Stimulated activated CD4-positive, alpha-beta T cell treated with anti-CD3 and anti-CD28 coated beads, Interleukin-2, amount 100 ng/mL, for 4 hours (primary cell): ENCODE measurements at places on chromosomes 4 and X.

GRCh38 chrX:148069759-148070503, 88.8 kb downstream of the FMR1NB start:
- DNase-seq = no peak

DNA sequence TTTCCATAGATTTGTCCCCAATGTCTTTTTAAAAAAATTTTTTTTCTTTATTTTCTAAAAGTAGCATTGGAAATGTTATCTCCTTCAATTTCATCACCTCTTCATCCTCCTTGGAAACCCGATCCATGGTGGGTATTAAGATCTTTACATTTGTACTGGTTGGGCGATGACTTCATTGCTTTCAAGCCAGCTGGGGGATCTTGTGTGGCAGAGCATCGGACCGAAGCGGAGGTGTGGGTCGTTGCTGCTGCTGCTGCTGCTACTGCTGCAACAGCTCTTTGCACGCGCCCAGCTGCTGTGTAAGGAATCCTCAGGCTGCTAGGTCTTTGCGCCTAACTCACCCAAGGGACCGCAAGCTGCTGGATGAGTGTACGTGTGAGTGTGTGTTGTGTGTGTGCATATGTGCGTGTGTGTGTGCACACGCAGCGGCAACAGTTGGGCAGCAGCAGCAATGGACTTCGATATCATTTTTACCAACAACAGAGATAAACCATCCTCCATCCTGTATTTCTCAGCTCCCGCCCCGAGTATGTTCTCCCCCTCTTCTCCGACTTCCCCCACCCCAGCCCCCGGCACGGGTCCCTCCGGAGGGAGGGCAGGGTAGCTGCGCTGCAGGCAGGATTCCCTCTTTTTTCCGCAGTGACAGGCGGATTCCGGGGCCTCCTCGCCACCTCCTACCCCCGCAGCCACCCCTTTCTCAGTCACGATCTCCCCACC, 768 bp upstream of the CDKL5 start:
- DNase-seq = no peak

GRCh38 chr4:82381661-82382296, 8.0 kb upstream of the HNRNPD start:
- no peak for DNase-seq

- no peak for DNase-seq
These were observed 26.0 kb downstream of the ADH4 start for GRCh38 chr4:99117876-99118693.

DNA sequence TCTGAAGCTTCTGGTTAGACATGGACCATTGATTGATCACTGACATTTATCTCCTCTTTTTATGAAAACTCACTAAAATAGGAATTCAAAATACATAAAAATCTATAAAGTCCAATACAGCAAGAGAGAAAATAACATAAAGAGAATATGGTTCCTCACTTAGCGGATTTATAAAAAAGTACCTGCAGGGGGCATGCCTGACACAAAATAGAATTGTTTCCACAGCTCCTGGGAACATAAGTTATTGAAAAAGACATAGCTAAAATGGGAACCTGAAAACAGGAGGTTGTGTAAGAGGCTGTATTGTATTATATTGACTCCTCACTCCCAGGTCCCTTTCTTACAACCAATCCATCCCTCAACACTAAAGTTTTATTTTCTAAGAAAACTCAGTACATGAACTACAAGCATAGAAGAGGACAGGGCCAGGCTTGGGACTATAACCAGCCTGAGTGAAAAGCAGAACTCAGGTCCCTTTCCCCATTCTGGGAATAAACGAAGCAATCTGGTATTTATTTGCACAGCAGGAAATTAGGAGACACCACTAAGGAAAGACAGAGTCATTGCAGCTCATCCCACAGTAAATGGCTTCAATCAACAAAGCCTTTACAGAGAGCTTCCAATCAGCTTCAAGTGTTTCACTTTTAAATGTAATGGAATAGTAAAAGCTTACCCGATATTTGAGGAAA, 121.1 kb upstream of the NDST4 start:
- DNase-seq = no peak

DNA sequence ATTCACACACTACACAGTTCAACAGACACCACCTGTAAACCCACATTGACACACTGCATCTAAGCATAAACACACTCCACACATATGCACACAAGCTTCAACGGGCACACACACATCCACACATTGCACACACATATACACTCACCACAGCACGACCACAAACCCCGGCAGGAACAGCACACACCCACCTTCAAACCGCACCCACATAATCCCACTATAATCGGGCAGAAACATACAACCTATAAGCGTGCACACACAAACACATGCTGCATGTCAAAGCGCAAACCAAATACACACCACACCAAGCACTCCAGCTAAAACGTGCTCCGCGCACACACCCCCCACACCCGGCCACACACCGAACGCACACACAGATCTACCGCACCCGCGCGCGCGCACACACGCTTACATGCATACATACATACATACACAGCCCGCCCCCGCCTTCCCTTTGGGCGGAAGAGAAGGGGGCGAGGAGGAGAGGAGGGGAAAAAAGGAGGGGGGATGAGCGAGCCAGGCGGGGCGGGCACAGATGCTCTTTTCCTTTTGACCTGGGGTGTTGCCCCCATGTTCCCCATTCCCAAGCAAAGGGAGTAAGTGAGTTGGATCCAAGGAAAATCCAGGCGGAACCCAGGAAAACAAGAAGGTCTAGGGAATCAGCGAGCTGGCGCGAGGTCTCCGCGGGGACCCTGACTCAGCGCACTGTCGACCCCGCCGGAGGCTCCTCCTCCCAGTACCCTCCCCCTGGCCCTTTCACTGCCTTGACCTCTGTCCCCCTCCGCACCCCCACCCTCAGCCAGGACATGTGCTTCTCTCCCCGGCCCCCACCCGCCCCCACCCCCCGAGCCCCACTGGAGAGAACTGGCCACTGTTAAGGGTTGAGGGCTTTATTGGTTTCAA, 9.9 kb downstream of the ARHGAP36 start:
- DNase-seq = no peak
